ENCODE measurements at places on chromosomes 2 and 18.

DNA sequence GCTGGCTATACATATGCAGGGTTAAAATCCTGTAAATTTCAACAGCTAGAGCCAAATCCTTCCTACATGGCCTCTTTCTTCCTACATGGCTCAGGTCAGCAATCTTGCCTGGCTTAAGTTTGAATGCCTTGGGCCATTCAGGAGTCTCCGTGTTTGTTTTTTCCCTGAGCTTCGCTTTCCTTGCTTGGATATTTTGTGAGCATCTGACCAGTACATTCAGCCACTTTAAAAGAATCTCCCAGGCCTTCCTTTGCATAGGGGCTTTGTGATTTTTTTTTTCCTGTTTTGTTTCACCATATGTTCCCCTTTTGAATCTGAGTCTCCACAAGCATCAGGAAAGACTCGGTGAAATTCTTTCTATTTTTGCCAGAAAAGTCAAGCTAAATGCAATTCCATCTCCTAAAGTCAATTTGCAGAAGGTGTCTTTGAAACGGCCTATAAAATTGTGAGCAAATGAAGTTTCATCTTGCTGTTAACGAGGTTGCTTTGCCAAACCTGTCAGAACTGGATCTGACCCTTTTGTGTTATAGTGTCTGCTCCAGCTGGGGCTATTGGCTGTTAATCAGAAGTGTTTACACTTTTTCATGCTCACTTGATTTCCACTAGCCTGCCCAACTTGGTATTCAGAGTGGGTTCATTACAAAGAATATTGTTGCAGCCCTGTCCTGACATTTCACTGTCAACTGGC is 256.9 kb downstream of the DCC start:
- no peak for DNase-seq

DNA sequence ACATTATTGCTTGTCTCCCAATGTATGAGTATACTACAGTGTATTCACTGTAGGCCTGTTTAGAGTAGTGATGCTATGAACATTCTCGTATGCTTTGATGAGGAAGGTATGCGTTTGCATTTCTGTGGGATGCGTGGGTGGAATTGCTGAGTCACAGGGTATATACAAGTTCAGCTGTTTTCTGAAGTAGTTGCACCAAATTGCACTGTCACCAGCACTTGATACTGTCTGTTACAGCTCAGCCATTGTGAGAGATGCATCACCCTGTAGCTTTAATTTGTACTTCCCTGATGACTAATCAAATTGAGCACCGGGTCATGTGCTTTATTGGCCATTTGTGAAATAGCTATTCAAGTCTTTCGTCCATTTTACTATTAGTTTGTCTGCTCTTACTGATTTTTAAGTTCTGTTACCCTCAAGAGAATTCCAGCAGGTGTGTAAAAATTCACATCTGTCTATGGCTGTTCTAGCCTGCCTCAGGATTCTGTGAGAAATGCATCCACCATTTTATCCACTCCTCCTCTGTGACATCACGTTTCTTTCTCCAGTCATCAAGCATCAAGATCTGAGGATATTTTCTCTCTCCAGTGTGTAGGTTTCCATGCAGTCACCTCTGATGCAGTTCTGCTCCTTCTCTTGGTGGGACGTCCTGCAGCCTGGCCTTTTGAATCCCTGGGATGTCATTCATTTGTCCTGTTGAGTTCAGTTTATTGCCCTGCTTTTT is 72.5 kb downstream of the DGKD start:
- DNase-seq: no peak

DNA sequence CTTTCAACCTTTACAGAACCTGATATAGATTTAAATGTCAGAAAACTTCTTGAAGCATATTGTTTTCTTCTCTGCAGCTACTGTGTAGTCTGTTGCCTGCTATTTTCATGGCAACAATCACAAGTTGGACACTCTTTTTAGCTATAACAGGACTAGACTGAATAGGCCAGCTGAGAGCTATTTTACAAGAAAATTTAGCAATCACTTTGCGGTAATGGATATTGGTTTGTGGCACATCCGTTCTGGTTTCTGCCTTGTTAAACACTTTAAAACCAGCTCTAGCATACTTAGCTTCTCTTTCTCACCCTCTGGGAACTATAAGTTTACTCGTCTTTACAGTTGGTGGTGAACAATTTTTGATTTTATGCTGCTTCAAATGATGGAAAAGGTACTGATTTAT is 125.7 kb downstream of the MAP2 start:
- DNase-seq: no peak

DNA sequence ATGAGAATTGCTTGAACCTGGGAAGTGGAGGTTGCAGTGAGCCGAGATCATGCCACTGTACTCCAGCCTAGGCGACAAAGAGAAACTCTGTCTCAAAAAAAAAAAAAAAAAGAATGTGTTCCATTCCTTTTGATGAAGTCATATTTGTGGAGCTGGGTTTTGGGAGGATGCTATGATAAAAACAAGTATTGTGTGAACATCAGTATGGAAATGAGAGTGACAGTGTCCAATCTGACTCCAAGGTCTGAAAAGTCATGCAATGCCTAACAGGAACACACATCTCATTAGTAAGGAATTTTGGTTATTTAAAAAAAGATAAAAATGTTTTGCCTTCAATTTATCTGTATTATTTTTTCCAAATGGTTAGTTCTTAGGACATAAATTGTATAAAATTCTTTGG is 11.8 kb downstream of the GCFC2 start:
- no peak for DNase-seq

DNA sequence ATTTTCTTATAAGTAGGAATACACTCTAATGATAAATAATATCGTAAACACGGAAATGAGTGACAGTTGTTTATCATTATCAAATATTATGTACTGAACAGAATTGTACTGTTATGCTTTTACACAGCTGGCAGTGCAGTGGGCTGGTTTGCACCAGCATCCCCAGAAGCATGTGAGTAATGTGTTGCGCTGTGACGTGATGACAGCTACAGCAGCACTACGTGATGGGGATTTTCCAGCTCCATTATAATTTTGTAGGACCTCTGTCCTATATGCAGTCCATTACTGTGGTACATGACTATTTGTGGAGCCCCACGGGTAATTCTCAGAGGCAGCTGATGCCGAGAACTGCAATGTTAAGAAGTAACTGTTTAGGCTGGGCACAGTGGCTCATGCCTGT is 77.3 kb upstream of the ATG16L1 start:
- DNase-seq: no peak

GRCh38 chr2:181036445-181036844 is 56.0 kb downstream of the UBE2E3 start:
- no peak for DNase-seq

DNA sequence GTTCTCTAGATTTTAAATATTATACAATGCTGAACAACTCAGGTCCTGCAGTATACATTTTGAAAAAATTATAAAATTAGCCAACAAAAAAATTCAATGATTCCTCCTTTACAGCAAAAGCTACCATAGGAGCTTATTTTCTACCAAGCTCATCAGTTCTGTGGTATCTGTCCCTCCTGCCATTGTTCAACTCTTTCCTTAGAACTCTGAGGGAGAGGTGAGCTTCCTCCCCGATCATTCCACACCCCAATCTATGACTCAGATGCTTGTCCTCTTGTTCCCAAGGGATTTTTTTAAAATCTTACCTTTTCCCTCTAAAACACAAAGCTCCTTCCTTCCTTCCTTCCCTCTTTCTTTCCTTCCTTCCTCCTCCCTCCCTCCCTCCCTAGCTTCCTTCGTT is 13.5 kb downstream of the DPP4 start:
- DNase-seq: no peak

DNA sequence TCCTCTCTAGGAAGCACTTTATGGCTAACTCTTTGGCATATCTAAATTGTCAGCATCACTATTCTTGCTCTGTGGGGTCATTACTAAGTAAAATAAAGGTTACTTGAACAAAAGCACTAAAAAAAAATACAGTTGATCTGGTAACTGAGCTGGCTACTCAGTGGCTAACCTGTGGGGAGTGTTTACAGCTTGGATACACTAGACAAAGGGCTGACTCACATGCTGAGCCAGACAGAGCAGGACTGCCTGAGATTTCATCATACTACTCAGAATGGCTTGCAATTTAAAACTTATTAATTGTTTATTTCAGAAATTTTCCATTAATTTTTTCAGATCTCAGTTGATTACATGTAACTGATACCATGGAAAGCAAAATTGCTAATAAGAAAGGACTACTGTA is 1690.4 kb upstream of the SLC39A10 start:
- DNase-seq: no peak

- no peak for DNase-seq
Observed at GRCh38 chr2:191316246-191316994, 71.2 kb downstream of the MYO1B start.

DNA sequence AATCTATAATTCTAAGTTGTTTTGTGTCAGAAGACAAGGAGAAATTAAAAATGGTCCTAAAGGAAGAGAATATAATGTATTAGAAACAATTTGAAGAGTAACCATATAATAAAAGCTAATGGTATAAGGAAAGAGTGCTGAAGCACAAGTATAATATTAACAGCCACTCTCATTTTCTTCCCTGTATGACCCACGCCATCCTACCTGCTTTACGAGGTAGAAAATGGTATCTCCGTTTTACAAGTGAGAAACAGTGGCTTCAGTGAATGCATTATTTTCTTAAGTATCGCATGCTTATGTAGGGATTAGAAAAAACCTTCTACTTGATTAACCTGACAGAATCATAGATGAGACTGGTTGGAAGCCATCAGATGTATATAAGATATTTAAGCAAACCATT is 266.2 kb downstream of the CCDC102B start:
- no peak for DNase-seq

All from 8988T (cell line).